ENCODE measurements at places on chromosomes 2 and 18. TPM values are rescaled to one million over a fixed set of nuclear protein-coding genes. Genes with fewer than 3 reads are reported as not detected.
A peak's percentile ranks its signal among the peaks of the same experiment; 100 is the strongest.

Gene MLPH
- total RNA-seq, result 464 TPM

GRCh38 chr18:11247381-11247970, 98.1 kb upstream of the PIEZO2 start:
- no peak for DNase-seq

Gene NPAS2
- total RNA-seq, result 52.5 TPM

DNA sequence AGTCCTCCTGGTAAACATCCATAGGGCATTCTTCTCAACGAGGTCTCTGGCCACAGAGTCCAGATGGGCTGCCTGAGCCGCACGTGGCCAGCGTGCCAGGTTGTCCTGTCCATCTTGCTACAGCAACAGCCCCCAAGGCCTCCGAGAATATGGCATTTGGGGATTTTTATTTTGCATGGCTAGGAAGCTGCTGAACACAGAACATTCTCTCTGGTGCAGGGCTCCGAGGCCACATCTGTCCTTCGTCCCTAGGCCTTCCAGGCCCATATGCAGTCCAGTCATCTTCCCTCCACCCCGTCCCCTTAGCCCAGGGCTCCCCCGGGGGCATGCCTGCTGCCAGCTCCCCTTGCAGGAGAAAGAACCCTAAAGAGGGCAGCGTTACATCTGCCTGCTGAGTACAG, 2.3 kb downstream of the HDAC4 start:
- no peak for DNase-seq

- DNase-seq, result no peak
These were observed 14.0 kb downstream of the EPHA4 start for GRCh38 chr2:221558107-221558506.

DNA sequence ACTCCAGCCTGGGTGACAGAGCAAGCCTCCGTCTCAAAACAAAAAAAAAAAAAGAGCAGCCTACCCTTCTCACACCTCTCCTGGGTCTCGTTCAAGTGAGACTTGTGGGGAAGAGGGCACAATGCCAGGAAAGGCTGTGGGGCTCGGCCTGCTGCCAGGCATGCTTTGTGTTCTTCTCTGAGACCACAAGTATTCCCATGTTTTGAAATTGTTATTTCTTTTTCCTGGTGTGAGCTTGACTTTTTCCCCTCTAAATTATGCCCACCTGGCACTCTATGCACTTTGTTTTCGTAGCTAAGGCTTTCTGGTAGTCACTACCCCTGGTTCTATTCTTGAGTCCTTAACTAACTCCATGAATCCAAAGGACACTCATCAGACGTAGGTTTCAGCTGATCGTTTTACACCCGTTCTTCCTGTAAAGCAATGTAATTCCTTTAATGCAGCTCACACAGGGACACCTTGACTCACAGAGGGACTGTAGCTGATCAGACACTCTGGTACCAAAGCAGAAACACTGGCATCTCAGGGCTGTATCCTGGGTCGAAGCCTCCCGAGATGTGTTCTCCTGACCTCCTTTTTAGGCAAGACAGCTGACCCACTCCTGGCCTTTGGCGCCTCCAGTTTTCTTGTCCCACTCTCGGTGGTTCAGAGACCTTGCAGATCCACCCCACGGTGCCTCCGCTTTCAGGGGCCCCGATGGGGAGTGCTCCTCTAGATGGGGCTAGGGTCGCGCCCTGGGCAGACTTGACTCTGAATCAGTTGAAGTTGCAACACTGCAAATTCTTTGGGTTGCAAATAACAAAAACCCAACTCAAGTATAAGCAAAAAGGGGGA, 193.3 kb upstream of the AGAP1 start:
- peak; percentile 61 for DNase-seq

GRCh38 chr18:10318691-10318970, 135.8 kb upstream of the APCDD1 start:
- no peak for DNase-seq

- no peak for DNase-seq
These were observed 85.9 kb upstream of the CCBE1 start for GRCh38 chr18:59783138-59783537.

DNA sequence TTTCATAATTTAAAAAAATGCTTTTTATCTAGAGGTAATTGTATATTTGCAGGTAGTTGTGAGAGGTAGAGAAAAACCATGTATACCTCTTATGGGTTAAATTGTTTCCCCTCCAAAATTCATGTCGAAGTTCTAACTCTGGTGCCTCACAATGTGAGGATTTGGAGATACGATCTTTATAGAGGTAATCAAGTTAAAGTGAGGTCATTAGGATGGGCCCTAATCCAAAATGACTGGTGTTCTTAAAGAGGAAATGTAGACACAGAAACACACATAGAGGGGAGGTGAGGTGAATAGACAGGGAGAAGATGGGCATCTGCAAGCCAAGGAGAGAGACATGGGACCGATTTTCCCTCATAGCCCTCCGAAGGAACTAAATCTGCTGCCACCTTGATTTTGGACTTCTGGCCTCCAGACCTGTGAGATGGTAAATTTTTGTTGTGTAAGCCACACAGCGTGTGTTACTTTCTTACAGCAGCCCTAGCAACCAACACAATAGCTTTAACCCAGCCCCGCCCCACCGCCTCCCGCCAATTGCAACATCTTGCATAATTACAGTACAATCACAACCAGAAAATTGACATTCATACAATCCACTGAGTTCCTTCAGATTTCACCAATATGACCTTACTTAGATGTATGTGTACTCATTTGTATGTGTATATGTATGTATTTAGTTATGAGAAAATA, 208.9 kb downstream of the MIB1 start:
- DNase-seq, result no peak

- no peak for DNase-seq
These were observed 12.4 kb downstream of the SLC66A2 start for GRCh38 chr18:79939096-79939495.

Gene TBR1
- not detected for total RNA-seq

Gene STRN
- 25.7 TPM for total RNA-seq

Gene RBKS
- 5.4 TPM for total RNA-seq

DNA sequence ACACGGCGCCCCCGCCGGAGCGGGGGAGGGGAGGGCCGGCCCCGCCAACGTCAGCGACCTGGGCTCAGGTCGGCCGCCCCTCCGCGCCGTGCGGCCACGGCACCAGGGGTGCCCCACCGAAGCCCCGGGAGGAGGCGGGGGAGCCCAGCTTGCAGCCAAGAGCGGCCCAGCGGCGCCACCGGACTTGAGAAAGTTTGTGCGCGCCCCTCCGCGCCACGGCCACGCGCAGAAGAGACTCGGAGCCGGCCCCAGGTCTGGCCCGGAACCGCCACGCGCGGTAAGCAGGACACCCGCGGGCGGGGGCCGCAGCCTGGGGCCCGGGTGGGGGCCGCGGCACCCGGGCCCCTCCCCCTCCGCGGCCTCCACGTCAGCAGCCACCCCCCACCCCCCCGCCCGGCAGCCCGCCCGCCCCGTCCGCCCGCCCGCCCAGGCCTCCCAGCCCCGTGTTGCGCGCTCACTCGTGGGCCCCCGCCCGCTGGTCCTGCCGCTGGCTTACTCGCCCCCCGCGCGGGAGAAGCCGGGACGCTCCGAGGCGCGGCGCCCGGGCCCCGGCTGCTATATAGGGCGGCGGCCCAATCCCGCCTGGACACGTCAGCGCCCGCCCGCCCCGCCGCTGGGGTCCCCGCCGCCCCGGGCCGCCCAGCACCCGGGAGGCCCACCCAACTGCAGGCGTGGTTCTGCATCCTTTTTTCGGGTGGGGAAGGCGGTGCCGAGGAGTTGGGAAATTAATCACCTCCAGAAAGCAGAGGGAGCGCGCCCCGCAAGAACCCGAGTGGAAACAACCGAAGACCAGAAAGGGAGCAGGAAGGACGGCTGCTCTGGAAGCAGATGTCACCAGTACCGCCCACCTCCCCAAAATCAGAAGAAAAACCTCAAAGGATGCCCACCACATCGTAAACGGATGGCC, 42.9 kb downstream of the HDLBP start:
- DNase-seq, result peak; percentile 68
